Activated CD4-positive, alpha-beta T cell treated with anti-CD3 and anti-CD28 coated beads for 4 hours (primary cell): ENCODE measurements at places on chromosomes 6 and 20.

DNA sequence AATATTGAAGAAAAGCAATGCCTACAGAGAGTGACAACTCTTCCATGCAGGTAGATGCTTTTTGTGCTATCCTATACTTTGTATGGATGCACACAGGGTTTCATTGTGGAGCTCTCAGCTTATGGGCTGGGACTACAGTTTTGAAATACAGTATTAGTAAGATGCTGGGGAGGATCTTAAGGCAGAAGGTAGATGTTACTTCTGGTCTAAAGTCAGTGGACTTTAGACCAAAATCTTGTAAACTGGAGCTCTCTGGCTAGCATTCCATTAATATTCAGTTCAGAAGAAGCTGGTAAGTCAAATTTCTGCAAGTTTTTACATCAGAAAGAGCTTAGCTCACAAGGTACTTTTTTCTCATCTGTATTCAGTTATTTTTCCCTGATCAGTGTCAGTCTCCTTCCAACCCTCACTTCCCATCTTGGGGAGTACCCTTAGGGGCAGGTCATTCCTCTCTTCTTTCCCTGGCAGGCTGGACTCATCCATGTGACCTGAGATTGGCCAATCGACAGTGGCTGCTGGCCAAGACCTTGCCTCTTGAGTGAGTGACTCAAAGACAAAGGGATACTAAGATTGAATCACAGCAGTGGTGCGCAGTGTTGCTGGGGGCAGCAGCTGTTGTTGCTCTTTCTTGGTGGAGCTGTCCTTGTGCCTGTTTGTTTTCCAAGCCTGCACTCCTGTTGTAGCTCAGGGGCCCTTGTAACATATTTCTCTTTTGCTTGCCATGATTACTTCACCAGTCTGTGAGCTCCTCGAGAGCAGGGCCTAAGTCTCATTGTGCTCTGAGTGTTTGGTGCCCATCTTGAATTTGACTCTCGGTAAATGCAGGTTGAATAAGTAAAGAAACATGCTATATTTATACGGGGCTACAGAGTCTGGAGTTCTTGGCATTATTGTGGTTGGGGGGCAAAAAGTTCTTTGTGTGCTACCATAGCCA is 2.8 kb upstream of the PHF20 start:
- peak; percentile 18 for DNase-seq

- no peak for DNase-seq
Measured at GRCh38 chr6:109257494-109257893, 124.8 kb downstream of the CD164 start.

DNA sequence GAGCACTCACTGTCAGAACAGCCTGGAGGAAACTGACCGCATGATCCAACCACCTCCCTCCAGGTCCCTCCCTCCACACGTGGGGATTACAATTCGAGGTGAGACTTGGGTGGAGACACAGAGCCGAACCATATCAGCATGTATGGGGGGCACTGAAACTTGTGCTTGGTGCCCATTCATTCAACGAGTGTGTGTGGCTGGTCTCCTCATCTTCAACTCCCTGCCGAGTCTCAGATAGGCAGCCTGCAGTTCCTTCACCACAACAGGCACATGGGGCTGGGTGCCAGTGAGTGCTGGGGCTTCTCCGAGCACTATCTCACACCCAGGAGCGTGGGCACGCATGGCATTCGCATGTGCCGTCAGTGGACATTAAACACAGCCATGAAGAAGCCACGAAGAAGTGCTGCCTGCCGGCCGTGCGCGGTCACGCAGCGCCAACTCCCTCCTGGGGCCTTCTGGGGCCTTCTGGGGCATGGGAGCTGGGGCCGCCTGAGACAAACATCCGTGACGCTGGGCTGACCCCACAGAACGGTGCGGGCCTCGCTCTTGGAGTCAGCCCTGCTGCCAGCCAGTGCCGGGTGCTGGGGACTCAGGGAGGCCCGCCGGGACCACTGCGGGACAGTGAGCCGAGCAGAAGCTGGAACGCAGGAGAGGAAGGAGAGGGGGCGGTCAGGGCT is 714 bp upstream of the RTEL1 start:
- no peak for DNase-seq

DNA sequence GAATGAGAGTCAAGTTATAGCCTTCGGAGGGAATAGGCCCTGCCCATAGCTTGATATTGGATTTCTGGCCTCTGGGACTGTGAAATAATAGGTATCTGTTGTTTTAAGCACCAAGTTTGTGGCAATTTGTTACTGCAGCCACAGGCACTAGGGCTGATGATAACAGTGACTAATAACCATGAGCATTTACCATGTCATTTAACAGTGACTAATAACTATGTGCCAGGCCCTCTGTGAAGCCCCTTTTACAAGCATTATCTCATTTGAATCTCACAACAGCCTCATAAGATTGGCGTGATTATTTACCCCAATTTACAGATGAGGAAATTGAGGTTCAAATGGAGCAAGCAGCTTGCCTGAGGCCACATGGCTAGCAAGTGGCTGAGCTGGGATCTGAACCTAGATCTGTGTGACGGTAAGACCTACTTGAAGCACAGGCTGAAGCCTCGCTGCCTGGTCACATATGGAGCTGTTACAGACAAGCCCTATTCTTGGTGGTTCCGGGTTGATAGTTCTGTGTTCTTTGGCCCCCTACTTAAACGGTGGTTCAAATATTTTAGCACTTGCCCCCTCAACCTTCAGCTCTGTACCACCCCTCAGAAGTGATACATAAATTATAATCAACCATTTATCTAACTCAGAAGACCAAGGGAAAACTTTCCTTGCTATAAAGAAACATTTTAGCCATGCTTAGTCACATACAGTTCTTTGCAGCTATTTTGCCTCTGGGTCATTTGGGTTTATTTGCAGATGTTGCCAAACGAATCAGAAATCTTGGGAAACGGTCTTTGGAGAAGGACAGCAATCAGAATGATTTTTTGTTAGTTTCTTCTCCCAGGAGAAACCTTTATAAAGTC is 98.3 kb downstream of the ELOVL5 start:
- no peak for DNase-seq

DNA sequence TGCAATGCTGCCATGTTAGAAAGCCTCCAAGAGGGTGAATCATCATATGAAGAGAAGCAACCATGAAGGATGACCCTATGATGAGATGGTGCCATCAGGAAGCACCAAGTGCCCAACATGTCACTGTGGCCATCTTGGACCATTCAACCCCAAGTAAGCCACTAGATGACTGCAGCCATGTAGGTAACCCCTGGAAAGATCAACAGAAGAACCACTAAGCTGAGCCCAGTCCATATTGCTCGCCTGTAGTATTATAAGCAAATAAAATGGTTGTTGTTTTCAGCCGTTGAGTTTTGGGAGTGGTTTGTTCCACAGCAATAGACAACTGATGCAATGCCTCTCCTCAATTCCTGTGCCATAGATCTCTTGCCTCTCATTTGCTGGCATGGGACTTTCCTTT is 140.9 kb downstream of the SCML4 start:
- DNase-seq = no peak

DNA sequence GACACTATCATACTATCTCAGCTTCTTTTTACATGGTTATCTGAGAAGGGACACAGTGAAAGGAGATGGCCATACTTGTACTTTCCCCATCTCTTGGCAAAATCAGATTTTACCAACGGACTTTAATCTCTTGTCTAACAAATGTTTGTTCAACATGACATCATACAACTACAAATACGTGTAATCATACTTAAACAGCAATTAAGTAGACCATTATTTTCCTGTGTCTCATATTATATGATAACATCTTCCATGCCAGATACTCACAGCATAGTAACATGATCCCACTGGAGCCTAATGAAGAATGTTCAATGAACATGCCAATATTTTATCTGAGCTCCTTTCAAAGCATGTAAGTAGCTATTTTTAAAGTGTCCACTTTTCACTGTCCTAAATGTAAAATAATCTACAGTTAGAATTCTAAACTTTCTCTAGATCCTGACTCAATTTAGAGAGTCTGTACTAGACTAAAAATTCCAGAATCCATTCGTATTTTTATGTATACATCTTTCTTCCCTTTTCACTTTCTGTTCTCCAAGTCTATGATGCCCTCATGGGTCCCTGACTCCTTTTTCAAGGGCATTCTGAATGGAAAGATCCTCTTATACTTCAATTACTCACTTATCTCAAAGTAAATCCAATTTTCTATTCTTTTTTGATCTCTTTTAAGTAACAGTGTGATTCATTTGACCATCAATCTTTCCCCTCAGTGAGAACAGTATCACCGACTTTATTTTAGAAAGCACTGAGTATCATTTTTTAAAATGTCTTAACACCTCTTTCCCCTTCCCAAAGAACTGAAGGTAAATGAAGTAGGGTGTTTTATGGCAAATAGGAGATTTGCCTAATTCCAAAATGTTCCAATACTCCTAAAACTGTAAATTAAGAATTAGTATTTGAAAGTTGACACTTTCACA is 133.5 kb downstream of the CDK19 start:
- DNase-seq = no peak

DNA sequence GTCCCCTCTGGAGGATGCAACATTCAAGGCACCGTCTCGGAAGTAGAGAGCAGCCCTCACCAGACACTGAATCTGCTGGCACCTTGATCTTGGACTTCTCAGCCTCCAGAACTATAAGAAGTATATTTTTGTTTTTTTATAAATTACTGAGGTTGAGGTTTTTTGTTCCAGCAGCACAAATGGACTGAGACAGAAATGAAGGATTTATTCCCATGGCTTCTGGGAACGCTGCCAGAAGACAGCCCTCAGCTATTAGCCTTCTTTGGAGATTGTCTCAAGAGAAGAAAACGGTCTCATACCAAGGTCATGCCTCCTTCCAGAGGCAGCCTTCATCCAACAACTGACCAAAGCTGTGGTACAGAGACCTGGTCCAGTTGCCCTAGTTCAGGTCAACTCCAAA is 85.4 kb downstream of the CHMP4B start:
- no peak for DNase-seq

GRCh38 chr6:167706313-167707109 is 120.2 kb upstream of the AFDN start:
- DNase-seq = peak; percentile 59
